ACHN (cell line): ENCODE measurements at places on chromosomes 11 and 22.

DNA sequence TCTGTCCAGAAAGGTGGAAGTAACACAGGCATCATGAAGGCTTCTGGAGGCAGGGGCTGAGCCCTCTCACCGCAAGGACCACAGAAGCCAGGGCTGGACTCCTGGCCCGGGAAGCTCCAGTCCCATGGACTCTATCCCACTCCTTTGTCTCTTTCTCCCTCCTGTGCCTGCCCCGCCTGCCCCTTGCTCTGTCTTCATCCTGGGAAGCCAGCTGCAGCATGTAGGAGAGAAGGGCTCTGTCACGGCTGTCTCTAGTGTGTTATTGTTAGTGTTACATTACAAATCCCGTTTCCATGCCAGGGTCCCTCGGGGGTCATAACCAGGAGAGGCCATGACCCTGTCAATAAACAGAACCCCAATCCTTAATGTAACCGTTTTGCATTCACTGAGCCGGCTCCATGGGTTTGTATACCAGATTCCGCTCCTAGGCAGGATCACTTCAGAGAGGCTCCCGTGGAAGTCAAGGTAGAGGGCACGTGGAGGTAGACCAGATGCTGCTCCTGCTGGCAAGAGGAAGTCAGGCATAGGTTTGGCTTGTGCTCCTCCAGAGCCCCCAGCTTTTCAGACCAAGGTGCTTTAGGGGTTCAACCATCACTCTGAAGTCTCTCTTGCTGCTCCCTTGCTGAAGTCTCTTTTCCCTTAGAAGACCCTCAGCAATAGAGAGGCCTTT lies 293.2 kb downstream of the ETS1 start:
- DNase-seq, result no peak

- DNase-seq, result no peak
Measured at GRCh38 chr11:116882386-116882785, 45.0 kb upstream of the APOA1 start.

GRCh38 chr11:35791088-35791958 lies 128.7 kb downstream of the TRIM44 start:
- no peak for DNase-seq

- peak; percentile 33 for DNase-seq
Measured at GRCh38 chr11:127000981-127001380, 411 bp upstream of the KIRREL3 start.

DNA sequence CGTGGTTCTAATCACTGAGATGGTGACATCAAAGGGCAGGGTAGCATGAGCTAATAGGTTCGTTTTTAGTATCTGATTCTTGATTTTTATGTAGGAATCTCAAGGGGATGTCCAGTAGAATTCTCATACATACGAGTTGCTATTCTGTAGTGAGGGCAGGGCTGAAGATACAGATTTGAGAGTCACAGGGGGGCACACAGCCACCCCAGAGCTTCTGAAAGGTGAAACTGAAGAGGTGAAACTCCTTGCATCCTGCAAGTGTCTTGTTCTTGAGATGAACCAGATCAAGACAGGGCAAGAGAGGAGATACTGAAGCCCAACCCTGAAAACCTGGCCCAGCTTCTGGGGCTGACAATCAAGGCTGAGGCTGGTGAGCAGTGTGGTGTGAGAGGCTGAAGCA lies 35.6 kb upstream of the TMEM123 start:
- no peak for DNase-seq

GRCh38 chr22:31244046-31244942 lies 32.2 kb downstream of the LIMK2 start:
- peak; percentile 80 for DNase-seq

- no peak for DNase-seq
Measured at GRCh38 chr11:64539239-64539638, 51.8 kb upstream of the SLC22A12 start.
